CD4-positive, alpha-beta T cell treated with Interleukin-12 subunit alpha and Interleukin-12 subunit beta, for 1 hour (primary cell): ENCODE measurements at places on chromosomes 12 and 14.

- DNase-seq: no peak
Measured at GRCh38 chr12:120835657-120836056, 68.5 kb downstream of the SPPL3 start.

DNA sequence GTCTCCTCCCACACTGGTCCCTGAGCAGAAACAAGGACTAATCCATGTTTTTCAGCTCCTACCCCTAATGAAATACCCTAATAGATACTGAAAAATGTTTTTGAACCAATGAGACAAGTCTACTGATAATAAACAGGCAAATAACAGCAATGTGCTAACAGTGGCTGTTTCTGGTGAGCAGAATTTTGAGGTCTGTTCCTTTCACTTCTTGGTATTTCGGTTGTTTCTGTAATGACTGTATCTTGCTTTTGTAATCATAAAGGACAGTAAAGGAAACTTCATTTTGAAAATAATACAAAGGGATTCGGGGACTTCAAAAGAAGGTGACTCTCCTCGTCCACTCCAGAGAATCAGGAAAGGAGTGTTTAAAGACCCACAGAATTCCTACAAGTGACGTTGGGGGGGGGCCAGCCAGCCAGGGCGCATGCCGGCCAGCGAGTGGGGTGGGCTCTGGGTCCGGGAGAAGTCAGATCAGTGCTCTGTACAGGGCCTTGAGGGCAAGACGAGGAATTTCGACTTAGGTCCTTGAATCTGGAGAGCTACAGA, 1.1 kb upstream of the CD9 start:
- DNase-seq: no peak

DNA sequence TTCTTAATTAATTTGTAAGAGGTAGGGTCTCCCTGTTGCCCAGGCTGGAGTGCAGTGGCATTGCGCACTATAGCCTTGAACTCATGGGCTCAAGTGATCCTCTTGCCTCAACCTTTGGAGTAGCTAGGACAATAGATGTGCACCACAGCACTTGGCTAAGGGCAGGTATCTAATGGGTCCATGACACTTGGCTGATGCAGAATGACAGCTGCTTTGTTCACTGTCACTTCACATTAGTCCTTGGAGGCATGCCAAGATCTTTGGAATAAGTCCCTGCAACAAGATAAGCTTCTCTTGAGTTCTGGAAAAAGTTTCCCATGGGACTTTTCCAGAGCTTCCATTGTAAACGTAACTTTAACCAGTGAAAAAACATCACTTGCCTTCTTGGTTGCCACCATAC, 23.4 kb downstream of the COQ6 start:
- DNase-seq: no peak

DNA sequence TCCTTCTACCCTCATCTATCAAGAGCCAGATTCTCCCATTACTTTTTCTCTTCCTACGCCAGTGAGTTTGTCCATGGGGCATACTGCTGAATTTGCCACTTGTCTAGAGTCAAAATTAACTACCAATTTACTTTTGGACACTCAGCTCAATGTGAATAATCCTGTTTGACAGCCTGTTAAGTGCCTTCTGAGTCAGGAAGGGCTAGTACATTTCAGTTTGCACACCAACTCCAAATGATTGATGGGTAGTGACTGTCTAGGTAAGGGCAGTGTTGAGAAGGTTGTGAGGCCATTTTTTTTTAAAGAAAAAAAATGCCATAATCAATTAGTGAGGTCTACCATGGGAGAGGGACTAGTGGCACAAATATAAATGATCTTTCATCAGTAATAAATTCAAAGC, 21.8 kb upstream of the TRIM9 start:
- no peak for DNase-seq
